ENCODE measurements at places on chromosomes 11 and 22. TPM values are rescaled to one million over a fixed set of nuclear protein-coding genes. Genes with fewer than 3 reads are reported as not detected.
A peak's percentile ranks its signal among the peaks of the same experiment; 100 is the strongest.

- peak; percentile 69 for DNase-seq
Measured at GRCh38 chr11:77351281-77351886, 49.9 kb upstream of the GDPD4 start.

Gene LINC01488
- total RNA-seq, result not detected

- DNase-seq, result no peak
Measured at GRCh38 chr22:19571207-19571795, 47.1 kb upstream of the CLDN5 start.

- no peak for DNase-seq
Measured at GRCh38 chr11:117826190-117826570, 1.6 kb upstream of the FXYD2 start.

Gene ADM
- 231 TPM for total RNA-seq

DNA sequence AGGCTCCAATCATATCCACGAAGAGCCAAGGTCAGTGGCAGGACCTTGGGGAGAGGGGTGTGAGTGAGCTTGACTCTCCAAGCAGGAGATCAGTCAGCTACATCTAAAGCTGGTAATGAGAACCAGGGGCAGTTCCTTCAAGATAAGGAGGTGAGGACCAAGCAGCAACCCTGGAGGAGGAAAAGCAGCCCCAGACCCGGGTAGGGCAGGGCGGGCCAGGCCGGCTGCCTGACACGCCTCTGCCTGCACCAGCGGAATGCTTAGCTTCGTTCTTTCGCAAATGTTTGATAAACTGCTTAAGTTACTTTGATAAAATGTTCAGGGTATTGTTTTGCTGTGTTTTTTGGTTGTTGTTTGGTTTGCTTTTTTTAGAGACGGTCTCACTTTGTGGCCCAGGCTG is 18.7 kb upstream of the FADD start:
- DNase-seq, result no peak

GRCh38 chr11:82845356-82846353 is 54.6 kb downstream of the PRCP start:
- no peak for DNase-seq

GRCh38 chr11:116738975-116739374 is 33.8 kb downstream of the BUD13 start:
- DNase-seq, result no peak

DNA sequence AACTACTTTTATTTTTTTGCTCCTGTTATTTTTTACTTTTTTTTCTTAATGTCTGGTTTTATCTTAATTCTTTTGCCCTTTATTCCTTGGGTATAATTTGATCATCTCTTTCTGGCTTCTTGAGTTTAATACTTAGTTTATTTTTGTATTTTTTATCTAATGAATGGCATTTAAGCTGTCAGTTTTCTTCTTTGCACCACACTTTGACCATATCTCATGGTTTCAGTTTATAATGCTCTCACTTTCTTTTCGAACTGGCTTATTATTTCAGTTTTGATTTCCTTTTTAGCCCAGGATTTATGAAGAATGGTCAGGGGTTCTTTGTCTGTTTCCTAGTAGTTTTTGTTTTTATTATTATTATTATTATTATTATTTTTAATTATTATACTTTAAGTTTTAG is 48.3 kb downstream of the QSER1 start:
- no peak for DNase-seq

- DNase-seq, result no peak
Measured at GRCh38 chr11:82105331-82105998, 628.2 kb downstream of the FAM181B start.

GRCh38 chr11:84526250-84526649 is 1100.9 kb downstream of the DLG2 start:
- DNase-seq, result no peak

All from mammary epithelial cell (primary cell).